ENCODE measurements at places on chromosomes 13 and 19. TPM values are rescaled to one million over a fixed set of nuclear protein-coding genes. Genes with fewer than 3 reads are reported as not detected.

DNA sequence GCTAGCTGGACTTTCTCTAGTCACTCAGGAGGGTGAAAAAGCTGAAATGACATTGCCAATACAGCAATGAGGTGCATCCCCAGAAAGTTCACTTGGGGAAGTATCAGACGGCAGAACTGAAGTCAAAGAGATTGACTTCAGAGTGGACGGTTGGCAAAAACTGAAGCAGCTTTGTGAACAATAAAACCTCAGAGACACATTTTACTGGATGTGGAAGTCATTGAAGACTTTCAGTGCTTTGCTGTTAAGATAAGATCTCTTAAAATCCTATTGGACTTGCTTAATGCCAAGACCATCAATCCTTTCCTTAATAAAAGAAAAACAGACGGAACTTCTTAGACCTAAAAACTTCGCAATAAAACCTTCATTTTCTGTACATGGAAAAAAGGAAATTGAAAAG lies 103.7 kb downstream of the ABCC4 start:
- no peak for DNase-seq

DNA sequence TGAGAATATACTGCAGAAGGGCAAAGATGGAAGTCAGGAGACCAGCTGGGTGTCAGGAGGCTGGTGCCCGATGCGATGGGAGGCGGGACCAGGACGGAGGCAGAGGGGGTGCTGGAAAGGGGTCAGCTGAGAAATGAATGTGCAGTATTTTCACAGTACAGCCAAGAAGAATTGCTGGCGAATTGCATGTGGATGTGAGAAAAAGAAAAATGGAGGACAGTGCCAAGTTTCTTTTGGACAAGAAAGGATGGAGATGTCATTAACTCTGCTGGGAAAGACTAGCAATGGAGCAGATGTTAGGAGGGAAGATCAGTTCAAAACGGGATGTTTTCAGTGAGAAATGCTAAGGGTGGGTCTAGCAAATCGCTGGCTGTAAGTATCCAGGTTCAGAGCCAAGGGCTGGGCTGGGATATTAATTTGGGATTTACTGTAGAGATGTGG lies 7.0 kb downstream of the CRYL1 start:
- no peak for DNase-seq

GRCh38 chr13:78608688-78609463 lies 5.5 kb upstream of the POU4F1 start:
- peak; percentile 74 for DNase-seq

DNA sequence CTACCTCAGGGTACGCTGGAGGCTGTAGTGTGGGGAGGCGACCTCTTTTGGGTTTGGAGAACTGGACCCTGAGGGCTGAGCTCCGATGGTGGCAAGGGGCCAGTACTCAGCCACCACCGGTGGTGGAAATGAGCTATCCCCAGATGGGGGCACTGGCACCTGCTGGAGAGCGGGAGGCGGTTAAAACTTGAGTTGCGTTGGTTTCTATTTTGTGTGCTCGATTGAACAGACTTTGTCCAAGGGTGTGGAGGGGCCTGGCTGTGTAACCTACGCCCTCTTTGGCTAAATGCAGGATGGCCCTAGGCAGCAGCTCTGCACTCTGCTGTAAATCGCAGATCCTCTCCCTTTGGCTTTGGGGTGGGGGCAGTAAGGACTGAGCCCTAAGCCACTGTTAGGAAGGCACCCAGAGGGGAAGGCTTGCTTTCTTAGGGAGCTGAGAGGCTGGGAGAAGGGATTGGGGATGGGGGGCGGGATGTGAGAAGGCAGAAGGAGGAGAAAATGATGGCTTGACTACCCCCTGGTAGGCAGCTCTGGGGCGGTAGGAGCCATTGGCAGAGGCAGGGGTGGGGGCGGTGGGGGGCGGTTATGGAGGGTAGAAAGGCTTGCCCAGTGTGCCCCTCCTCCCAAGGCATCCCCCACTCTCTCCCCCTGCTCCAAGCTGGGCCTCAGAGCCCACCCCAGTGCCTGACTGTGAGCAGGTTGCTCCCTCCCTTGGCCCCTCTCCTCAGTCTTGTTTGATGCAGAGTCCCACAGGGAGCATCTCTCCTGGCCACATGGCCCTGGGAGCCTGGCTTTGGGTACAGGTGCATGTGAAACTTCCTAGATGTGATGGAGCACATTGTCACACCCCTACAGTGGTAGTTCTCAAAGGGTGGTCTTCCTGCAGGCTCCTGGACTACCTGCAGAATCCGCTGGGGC lies 5.0 kb downstream of the VSTM2B start:
- peak; percentile 81 for DNase-seq

- DNase-seq = peak; percentile 12
Observed at GRCh38 chr19:7997809-7998480, 7.5 kb downstream of the ELAVL1 start.

- DNase-seq = no peak
Observed at GRCh38 chr13:53090461-53090860, 61.8 kb downstream of the OLFM4 start.

DNA sequence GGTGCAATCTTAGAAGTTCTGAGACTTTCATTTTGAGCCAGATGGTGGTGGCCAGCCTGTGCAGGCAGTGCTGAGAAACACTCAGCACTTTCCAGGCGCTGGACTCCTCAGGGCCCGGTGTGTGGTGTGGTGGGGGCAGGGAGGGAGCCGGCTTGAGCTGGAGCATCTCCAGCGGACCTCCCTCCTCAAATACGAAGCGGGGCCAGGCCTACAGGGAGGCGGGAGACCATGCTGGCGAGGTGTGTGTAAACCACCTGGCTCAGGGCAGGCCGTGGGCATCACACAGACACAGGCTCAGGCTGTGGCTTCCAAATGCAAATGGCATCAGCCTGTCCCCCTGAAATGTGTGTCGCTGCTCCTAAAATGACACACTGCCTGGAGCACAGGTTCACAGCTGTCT lies 33.3 kb upstream of the RANBP3 start:
- peak; percentile 70 for DNase-seq

- DNase-seq = no peak
Observed at GRCh38 chr19:38676023-38676877, 28.8 kb downstream of the ACTN4 start.

DNA sequence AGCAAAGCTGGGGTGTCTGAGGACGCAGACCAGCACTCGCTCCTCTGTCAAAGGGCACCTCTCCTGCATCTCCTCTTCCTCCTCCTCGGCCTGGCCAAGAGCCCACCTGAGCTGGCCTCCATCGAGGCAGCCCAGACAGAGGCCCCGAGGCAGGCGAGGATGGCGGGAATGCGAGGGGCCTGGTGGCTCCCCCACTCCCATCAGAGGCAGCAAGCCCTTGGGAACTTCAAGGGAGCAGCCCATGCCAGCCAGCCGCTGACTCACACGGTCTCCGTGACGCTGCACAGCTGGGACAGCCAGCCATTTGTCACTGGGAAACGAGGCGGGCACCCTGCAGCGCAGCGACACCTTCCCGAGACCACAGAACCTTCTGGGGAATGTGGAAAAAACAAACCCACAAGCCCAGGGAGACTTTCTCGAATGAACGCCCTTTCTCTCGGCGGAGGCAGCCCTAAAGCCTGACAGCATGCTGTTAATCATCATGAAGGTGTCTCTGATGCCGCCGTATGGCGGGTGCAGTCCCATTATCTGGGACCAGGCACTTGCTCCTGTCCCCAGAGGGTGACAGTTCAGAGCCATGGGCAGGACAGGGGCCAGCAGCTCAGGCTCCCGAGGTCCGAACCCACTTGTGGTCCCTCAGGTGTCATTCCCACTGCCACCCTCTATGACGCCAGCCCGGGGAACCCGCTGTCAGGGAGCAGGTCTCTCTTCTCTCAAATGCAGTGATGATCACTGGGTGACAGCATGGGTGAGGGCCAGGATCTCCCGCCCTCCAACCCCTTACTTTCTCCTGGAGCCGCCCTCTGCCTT lies 53.0 kb downstream of the PEPD start:
- no peak for DNase-seq

DNA sequence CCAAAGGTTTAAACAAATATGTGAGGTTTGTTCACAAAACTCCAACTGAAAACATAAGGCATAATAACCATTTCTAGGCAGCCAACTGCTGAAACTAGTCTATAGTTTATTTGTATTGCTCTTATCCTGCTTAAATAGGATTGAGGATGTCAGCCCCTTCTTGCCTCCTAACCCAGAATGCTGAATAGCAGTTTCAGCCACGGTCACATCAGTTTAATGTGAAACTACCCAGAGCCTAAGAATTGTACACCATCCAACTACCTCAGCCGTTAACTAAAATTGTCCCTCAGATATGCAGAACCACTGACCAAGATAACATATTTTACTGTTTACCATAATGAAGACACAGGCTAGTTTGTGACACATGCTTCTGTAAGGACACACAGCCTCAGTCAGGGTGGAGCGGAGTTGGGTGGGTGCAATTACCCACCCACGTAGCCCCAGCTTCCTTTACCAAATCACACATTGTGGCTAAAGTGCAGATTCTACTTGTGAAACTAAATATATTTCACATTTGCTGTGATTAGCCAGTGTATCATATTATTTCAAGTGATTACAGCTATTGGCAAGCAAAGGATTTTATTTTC lies 259.9 kb downstream of the EFNB2 start:
- no peak for DNase-seq

GRCh38 chr19:40811478-40812341 lies 12.7 kb downstream of the EGLN2 start:
- peak; percentile 75 for DNase-seq

DNA sequence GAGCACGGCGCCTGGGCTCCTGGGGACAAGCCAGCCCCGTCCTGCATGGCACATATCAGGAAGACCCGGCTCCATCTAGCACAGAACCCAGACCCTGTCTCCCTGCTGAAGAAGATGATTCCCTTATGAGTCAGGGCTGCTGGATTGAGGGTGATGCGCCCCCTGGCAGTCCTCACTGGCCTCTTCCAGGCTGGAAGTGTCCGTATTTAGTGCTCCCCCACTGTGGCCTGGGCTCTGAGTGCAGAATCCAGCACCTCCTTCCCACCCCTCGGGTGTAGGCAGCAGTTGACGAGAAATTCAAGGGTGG lies 14.9 kb downstream of the COMP start:
- DNase-seq = peak; percentile 87

GRCh38 chr13:105220881-105221280 lies 1314.6 kb downstream of the EFNB2 start:
- DNase-seq = no peak

DNA sequence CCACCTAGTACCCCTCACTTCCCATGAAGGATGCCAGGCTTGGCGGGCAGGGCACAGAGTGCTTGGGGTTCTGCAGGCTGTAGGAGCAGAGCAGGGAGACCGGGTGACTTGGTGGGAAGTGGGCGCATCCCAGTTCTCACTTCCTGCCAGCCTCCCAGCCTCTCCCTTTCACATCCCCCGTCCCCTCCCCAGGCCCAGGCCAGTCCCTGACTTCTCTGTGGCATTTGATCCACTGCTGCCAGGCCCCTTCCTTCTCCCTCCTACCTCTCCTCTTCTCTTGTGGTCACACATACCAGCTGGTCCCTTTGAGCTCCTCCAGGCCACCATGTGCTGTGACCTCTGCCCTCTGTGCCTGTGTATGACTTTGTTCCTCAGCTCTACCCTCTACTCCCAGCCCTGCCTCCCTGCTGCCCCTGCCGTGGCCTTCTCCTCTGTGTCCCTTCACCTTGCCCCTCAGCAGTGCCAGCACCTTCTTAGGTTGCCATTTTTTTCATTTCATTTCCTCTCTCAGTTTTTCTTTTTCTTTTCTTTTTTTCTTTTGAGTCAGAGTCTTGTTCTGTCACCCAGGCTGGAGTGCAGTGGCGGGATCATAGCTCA lies 19.5 kb downstream of the MYO1F start:
- peak; percentile 27 for DNase-seq

GRCh38 chr19:33859016-33859415 lies 62.3 kb downstream of the KCTD15 start:
- DNase-seq = no peak

GRCh38 chr19:17137417-17137816 lies 61.8 kb downstream of the MYO9B start:
- DNase-seq = peak; percentile 16

DNA sequence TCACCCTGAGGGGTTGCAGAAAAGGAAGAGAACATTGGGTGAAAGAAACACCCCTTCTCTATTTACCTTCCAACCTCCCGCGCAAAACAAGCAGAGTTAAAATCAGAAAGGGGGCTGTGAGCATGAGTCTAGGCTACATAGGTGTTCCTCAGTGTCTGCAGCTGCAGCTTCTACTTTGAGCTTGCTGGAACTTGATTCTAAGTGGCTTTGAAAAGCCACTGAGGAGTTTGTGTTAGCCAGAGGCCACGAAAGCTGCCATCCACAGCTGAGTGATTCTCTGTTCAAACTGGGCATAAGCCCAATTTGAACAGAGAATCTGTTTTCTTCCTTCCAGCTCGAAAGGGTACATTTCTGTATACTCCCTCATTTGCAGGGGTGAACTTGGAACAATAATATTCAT lies 343.9 kb downstream of the PCDH9 start:
- DNase-seq = no peak

- DNase-seq = no peak
Observed at GRCh38 chr13:21420706-21421105, 38.4 kb downstream of the ZDHHC20 start.

GRCh38 chr13:23504180-23504579 lies 66.0 kb upstream of the TNFRSF19 start:
- no peak for DNase-seq

GRCh38 chr13:51502153-51502651 lies 49.4 kb upstream of the INTS6 start:
- DNase-seq = no peak

GRCh38 chr19:49515767-49516166 lies 3.3 kb downstream of the FCGRT start:
- DNase-seq = no peak

DNA sequence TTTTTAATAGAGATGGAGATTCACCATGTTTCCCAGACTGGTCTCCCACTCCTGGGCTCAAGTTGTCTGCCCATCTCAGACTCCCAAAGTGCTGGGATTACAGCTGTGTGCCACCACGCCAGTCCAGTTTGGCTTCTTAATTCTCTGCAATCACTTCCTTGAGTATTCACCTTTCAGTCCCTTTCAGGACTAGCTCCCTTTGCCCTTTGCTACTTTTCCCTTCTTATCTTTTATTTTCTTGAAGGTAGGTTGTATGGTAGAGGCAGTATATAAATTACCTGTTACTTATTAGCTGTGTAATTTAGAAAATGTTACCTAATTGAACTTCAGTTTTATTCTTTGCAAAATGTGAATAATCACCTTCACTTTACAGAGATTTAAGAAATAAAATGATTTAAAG lies 285.8 kb downstream of the FGF9 start:
- no peak for DNase-seq

TSSK6 gene
- total RNA-seq = 9.8 TPM

CNN1 gene
- total RNA-seq = 24.1 TPM

TMEM91 gene
- total RNA-seq = 8.4 TPM

AMER2 gene
- total RNA-seq = 0.17 TPM

SHISA7 gene
- total RNA-seq = 0.04 TPM

PDX1 gene
- total RNA-seq = not detected

CHAMP1 gene
- 17.2 TPM for total RNA-seq

LYL1 gene
- total RNA-seq = 1.7 TPM

SLITRK6 gene
- not detected for total RNA-seq

KLK4 gene
- total RNA-seq = not detected

TMPRSS9 gene
- not detected for total RNA-seq

CACNG7 gene
- total RNA-seq = 3.8 TPM

Data from H7 (cell line).